ENCODE measurements at places on chromosomes 5 and 9. TPM values are rescaled to one million over a fixed set of nuclear protein-coding genes. Genes with fewer than 3 reads are reported as not detected.

The CBY3 gene
- not detected for total RNA-seq

DNA sequence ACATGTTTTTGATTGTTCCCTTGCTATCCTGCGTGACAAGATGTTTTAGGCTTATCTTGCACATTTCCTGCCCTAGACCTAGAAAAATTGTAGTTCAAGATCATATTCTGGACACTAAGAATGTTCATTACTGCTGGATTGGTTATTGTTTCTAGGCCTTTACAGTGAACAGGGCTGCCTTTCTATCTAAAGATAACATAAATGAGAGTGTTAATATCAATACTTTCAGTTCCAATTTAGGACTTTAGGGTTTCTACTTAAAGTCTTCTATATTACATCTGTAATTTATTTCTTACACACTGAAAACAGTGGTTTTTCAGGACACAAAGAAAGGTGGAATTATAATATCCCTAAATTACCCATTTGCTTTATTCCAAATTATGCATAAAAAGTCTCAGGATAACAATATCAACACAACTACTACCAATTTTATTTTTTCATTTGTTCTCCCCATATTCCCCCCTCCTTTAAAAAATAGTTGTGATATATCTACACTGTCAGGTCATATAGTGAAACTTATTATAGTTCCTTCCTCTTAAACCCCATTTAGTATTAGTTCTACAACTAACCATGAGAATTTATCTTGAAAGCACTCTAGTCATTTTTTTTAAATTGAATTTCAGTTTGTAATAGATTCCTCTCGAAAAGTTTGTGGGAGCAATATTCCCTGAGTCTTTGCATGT, 293.9 kb upstream of the RIOK2 start:
- DNase-seq, result no peak
- no peaks in the 10 kb centered on the region for H3K27me3 ChIP-seq
- peak overlapping the region; percentile 23 for H3K27ac ChIP-seq
- no peaks in the 10 kb centered on the region for H3K36me3 ChIP-seq

DNA sequence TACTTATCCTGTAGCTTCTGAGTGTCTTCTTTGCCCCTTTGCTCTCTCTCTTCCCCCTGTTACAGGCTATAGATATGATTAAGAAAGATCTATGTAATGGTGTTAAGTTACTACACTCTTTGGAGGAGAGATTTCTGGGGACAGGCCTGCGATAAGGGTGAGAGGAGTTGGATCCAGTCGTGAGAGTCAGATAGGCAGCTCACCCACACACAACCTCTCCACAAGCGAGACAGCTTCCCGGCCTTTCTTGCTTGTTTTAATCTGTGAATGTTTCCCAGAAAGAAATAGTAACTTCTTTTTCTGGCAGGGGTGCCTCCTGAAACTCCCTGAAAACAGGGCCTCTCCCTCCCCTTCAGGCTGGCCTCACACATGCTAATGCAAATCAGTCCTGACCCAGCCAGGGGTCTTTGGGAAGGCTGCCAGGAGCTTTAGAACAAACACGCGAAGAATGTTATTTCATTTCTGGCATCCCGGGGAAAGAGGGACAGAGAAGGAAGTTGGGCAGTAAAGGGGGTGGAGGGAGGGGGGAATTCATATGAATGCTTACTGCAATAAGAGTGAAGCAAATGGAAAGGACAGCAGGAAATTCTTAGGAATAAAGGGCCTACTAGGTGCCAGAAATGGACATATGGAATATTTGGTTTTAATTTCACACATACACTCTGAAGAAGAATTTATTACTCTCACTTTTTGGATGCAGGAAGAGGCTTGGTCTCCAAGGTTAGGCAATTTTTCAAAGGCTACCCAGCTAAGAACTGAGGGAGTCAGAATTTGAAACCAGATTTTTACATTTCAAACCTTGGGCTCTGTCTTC, 215.8 kb upstream of the TRIM32 start:
- H3K4me3 ChIP-seq, result no peak overlapping the region
- DNase-seq, result no peak
- no peaks in the 10 kb centered on the region for H3K36me3 ChIP-seq
- H3K27me3 ChIP-seq, result no peaks in the 10 kb centered on the region

The ZNF883 gene
- total RNA-seq, result not detected

DNA sequence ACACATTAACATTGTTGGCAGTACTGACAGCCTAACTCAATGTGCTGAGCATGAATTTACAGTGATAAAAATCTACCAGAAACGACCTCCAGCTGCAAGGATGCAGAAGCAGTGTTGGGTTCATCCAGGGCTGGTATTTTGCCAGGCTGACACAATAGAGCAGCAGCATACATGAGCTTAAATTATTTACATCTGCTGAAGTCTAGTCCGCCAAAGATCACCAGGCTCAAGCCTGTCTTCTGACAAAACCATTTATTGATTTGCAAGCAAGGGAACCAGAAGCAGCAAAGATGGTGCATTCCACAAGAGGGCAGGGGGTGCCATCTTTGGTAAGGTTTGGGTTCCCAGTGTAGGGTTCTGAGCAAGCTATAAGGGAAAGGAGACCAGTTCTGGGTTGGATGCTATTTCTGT, 8.7 kb upstream of the C5orf34 start:
- H3K36me3 ChIP-seq, result no peaks in the 10 kb centered on the region
- no peaks in the 10 kb centered on the region for H3K27me3 ChIP-seq
- no peaks in the 10 kb centered on the region for H3K4me1 ChIP-seq
- no peak for DNase-seq
- H3K27ac ChIP-seq, result no peak overlapping the region

GRCh38 chr5:77867914-77868313, 91.8 kb upstream of the TBCA start:
- DNase-seq, result no peak
- no peak overlapping the region for H3K27ac ChIP-seq
- H3K4me1 ChIP-seq, result no peaks in the 10 kb centered on the region
- no peaks in the 10 kb centered on the region for H3K36me3 ChIP-seq

DNA sequence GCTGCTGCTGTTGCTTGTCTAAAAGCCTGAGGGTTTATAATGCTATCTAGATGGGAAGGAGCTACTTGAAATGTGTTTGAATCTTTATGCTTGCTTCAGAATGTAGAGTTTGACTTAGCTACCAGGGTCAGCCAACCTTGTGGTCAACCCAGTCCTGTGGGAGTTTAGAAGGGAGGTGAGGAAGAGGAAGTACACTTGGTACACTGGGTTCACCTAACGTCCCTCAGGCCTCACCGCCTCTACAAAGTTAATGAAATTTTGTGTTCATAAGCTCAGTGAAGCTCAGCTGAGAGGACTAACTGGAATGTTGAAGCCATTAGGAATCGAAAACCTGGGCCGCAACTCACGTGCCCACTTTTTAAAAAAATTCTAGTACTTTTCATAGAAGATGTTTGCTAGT, 10.7 kb downstream of the IQGAP2 start:
- H3K36me3 ChIP-seq, result no peaks in the 10 kb centered on the region
- no peak for DNase-seq
- H3K27me3 ChIP-seq, result no peaks in the 10 kb centered on the region
- H3K4me1 ChIP-seq, result no peaks in the 10 kb centered on the region
- H3K27ac ChIP-seq, result no peak overlapping the region
- H3K4me3 ChIP-seq, result no peak overlapping the region

GRCh38 chr5:167726642-167727041, 564.8 kb upstream of the WWC1 start:
- DNase-seq, result no peak
- H3K4me3 ChIP-seq, result no peak overlapping the region
- no peaks in the 10 kb centered on the region for H3K36me3 ChIP-seq
- no peaks in the 10 kb centered on the region for H3K4me1 ChIP-seq
- H3K27ac ChIP-seq, result no peak overlapping the region

- H3K4me1 ChIP-seq, result peaks cover 5% of the 10 kb centered on the region
- no peaks in the 10 kb centered on the region for H3K36me3 ChIP-seq
- H3K27ac ChIP-seq, result no peak overlapping the region
- H3K27me3 ChIP-seq, result no peaks in the 10 kb centered on the region
- no peak overlapping the region for H3K4me3 ChIP-seq
- DNase-seq, result no peak
Measured at GRCh38 chr9:91795598-91796241, 154.3 kb downstream of the ROR2 start.

DNA sequence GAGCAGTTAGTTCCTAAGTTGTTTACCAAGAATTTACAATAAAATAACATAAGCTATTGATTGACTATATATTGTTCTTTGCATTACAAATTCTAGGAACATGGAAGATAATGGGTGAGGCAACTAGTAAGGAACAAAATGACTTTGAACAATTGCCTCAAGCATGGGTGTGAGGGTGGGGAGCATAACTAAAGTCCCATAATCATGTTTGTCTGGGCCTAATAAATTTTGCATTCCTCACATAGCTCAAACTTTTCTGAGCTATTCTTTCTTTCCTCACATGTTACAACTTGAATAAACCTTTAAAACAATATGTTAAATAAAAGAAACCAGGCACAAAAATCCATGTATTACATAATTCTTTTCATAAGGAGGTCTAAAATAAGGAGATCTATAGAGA, 1066.1 kb downstream of the NR2F1-AS1 start:
- no peaks in the 10 kb centered on the region for H3K4me1 ChIP-seq
- no peaks in the 10 kb centered on the region for H3K36me3 ChIP-seq
- no peak for DNase-seq
- no peak overlapping the region for H3K27ac ChIP-seq
- H3K27me3 ChIP-seq, result no peaks in the 10 kb centered on the region

The SLC25A48 gene
- not detected for total RNA-seq

GRCh38 chr5:36452424-36453006, 150.8 kb upstream of the RANBP3L start:
- no peaks in the 10 kb centered on the region for H3K36me3 ChIP-seq
- DNase-seq, result no peak
- H3K4me3 ChIP-seq, result no peak overlapping the region
- no peaks in the 10 kb centered on the region for H3K27me3 ChIP-seq

The C5orf52 gene
- total RNA-seq, result not detected

- no peak overlapping the region for H3K27ac ChIP-seq
- H3K4me3 ChIP-seq, result no peak overlapping the region
- no peaks in the 10 kb centered on the region for H3K36me3 ChIP-seq
- H3K4me1 ChIP-seq, result no peaks in the 10 kb centered on the region
Measured at GRCh38 chr9:84513473-84513872, 156.1 kb upstream of the NTRK2 start.
